ENCODE measurements at places on chromosomes 3 and 15.

GRCh38 chr3:58321791-58322190 is 10.9 kb upstream of the PXK start:
- DNase-seq: no peak

- no peak for DNase-seq
Observed at GRCh38 chr15:77225646-77226045, 154.7 kb upstream of the TSPAN3 start.

GRCh38 chr15:43283526-43283925 is 16.8 kb upstream of the TGM5 start:
- DNase-seq: no peak

DNA sequence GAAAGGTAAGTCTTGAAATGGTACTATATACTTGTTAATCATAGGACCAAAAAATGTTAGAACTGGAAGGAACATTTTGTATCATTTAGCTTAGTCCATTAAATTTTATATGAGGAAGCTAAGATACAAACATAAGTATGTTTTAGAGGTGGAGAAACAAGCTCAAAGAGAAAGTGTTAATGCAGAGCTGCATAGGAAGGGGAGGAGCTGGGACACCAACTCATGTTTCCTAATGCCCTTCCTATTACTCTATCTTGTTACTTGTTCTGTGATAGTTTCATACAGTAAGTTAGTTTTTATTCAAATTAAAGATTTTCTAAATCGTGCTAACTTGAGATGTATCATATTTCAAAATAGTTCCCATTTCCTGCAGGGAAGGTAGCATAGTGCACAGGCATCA is 7.4 kb downstream of the SLC35A5 start:
- no peak for DNase-seq

- no peak for DNase-seq
Observed at GRCh38 chr3:171685116-171685895, 125.0 kb downstream of the PLD1 start.

DNA sequence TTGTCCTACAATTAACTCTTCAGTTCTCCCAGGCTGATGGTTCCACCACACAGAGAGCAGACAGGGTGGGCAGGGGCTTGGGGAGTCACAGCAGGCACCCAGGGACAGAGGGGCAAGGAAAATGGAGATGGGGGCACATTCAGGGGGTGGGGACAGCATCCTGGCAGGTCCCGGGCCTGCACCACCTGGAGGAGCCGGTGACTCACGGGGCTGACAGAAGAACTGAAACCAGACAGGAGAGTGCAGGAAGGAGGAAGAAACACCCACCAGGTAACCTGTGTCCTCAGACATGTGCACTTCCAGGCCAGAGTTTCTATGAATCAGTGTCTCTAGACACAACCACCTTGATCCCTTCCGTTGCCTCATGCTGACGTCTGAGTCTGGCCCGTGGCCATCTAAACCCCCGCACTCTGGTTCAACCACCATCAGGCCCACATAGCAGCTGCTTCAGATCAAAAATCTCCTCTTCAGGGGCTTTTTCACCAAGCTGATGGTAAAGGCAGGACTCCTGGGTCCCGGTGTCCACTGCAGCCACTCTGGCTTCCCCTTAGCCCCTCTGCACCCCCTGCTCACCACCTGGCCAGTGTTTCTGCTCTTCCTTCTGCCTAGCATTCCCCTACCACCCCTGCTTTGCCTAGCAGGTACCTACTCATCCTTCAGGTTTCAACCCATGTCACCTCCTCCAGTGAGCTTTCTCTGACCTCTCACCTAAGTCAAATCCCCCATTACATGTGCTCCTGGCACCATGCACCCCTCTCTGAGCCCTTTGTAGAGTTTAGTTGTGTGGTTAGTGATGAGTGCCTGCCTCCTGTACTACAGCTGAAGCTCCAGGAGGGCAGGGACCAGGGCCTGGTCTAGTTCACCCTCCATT is 16.5 kb upstream of the CYP11A1 start:
- DNase-seq: no peak

DNA sequence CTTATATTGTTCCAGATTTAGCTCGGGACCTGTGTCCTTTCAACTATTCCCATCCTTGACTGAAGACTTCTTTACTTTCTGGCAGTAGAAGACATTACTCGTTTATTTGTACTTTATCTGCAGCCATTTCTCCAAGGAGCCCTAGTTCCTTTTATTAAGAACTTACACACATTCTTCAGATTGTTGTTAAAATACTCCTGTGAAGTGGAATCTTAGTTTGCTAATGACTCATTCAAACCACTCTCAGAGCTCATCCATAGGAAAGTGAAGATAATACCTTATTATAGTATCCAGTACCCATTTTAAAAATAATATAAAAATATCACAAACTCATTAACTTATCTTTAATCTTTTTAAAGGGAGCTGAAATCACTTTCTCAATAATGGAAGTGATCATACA is 63.5 kb downstream of the C3orf70 start:
- no peak for DNase-seq

- no peak for DNase-seq
Observed at GRCh38 chr15:80587007-80587406, 108.1 kb upstream of the ABHD17C start.

DNA sequence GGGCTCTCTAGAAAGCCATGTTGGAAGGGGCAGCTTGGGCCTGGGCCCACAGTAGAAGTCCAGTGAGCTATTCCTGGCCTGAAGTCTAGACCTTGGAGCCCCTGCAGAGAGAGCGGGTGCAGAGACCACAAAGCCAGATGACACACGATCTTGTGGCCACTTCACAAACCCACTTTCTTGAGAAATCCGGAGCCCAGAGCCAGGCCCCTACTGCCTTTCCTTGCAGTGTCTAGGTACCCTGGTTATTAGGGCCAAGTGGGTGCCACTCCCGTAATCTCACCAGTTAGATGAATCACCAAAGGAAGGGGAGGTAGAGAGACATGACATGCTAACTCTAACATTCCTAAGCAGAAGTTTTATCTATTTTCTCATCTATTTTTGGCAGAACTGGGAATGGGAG is 72.5 kb upstream of the ADAMTSL3 start:
- DNase-seq: no peak

- no peak for DNase-seq
Observed at GRCh38 chr3:43503067-43503728, 118.6 kb downstream of the ANO10 start.

- DNase-seq: no peak
Observed at GRCh38 chr15:43519196-43519595, 1.8 kb downstream of the MAP1A start.

- no peak for DNase-seq
Observed at GRCh38 chr3:60011218-60011617, 961.4 kb upstream of the CFAP20DC start.

DNA sequence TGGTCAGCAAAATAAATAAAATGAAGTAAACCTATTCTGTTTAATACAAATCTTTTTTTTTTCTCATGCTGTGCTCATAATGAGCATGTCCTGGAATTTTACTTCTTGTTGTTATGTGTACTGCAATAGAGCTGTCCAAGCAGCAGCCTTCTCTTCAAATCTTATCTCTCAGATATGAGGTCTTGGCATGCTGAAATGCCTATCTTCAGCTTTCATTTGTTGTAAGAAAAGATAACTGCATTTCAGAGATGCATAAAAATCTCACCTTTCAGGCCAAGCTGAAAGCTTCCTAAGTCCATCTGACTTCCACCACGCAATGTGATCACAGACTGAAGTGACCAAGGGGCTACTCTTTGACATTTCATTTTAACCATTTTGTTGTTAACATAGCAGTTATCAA is 43.5 kb upstream of the LRRC3B start:
- DNase-seq: no peak

- DNase-seq: no peak
Observed at GRCh38 chr3:184508938-184509337, 52.6 kb upstream of the EPHB3 start.

DNA sequence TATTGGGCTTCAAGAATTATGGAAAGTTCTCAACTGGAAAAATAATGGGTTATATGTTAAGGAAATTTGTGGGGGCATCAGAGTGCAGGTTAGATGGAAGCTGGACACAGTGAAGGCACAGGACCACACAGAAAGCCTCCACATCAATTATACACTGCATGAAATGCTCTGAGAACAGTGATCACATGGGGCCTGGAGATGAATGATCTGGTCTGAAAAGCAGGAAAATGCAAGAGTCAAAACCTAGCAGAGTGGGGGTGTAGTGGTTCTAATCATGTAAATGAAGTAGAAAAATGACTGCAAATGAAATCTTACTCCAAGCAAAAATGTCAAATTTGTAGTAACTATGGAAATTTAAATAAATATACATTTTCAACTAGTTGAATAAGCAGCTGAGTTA is 123.6 kb downstream of the TUSC7 start:
- DNase-seq: no peak

- DNase-seq: no peak
Observed at GRCh38 chr3:43704697-43705096, 14.0 kb downstream of the ABHD5 start.

DNA sequence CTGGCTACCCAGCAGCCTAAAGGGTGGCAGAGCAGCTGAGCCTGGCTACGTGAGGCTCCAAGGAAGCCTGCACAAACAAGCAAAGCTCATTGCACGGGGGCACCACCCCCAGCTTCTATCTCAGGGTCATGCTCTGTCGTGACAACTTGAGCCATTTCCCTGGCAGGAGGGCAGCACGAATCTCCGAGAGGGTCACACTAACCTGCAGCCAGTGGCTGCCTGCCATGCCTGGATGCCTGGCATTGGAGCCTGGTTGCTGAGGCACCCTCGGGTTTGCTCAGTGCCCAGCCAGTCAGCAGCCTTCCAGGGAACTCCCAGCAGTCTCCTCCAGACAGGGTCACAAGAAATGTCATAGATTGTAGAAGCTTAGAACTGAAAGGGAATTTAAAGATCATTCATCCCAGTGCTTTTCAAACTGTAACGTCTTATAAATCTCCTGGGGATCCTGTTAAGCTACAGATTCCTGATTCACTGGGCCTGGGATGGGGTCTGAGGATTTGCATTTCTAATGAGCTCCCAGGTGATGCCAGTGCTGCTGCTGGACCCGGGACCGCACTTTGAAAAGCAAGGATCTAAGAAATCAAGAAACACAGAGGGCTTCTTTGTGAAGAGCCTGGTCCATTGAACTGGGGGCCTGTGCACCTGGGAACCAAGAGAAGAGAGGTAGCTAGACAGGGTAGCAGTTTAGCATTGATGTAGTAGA is 48.4 kb downstream of the TMEM266 start:
- no peak for DNase-seq

DNA sequence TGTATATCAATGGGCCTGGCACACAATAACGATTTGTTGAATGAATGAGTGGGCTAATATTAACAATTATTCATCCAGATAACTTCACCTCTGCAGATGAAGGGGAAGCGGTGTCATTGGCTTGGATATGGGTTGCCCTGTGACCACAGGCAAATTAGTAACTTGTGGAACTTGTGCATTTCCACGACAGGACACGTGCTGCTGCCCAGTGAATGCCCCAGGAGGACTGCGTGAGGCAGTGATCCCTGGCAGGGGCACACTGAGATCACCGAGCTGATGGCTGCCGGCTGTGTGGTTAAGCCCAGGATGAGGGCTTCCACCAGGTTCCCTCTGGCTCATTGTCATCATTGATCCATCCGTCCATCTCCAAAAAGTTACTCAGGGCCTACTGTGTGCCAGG is 84.1 kb upstream of the HACD2 start:
- DNase-seq: no peak

GRCh38 chr3:13087320-13087990 is 14.2 kb upstream of the IQSEC1 start:
- no peak for DNase-seq

- no peak for DNase-seq
Observed at GRCh38 chr15:70585707-70586034, 177.7 kb downstream of the UACA start.

DNA sequence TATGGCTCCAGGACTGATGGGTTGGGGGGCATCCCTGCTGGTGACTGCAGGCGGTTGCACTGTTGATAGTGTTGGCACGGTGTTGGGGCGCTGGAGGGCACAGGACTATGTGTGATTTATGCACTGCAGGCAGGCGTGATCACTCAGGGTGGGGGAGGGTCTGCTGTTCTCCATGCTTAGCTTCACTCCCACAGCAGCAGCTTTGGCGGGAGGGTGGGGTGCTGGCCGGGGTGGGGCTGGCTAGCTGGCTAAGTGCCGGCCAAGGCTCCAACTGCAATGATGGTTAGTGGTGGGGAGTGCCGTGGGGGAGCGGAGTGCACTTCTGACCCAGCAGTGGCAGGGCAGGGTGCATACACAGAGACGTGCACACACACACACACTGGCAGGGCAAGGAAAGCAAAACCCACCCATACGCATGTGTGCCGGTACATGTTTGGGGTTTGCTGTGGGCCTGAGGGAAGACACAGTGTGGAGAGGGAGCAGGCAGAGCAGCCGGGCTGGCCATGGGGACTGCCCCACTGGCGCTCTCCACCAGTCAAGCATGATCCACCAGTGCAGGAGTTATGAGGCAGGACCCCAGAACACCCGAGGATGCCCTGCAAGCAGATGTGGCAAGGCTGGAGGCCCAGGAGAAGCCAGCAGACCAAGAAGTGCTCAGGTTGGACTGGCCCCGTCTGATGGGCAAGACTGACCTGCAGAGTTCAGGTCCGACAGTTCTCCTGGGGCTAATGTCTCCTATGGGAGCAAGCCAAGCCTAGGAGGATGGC is 16.5 kb upstream of the FGF7 start:
- DNase-seq: no peak

GRCh38 chr15:75823860-75824613 is 19.2 kb upstream of the UBE2Q2 start:
- no peak for DNase-seq

GRCh38 chr15:69661446-69661845 is 208.8 kb downstream of the RPLP1 start:
- no peak for DNase-seq

- no peak for DNase-seq
Observed at GRCh38 chr15:101037090-101037830, 118.1 kb downstream of the LRRK1 start.

DNA sequence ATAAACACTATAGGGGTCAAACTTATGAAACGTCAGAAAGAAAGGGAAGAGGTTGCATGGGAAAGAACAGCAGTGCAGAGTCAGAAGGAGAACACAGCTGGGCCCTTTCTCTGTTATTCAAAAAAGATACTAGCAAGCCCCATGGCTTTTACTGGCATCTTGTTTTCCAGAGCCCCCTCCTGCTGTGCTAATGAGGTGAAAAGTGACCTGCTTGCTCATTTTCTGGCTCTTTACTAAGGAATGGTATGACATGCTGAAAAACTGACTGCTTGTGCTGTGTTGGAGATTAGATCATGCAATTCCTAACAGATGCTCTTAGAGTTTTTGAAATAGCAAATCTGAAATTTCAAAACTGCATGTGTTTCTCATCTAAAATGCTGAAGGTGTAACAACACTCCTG is 541.6 kb upstream of the ALCAM start:
- no peak for DNase-seq

DNA sequence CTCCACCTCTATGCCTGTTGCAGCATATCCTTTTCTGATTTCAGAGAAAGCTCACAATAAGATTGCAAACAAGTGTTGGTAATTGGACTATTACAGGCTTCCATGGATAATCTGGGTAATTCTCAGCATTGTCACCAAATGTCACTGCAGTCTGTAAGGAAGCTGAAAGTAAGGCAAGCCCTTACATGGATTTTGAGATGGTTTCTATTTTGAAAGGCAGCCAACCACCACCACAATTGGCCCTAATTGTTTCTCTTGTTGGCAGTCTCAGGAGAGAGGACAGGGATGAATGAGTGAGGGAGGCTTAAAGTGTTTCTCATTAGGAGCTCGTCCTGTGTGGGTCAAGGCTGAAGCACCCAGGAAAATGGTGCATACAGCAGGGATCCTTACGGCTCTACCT is 879.9 kb downstream of the TUSC7 start:
- peak; percentile 31 for DNase-seq

- DNase-seq: no peak
Observed at GRCh38 chr3:161452179-161452578, 44.4 kb upstream of the OTOL1 start.

GRCh38 chr15:27545494-27546255 is 553.4 kb downstream of the OCA2 start:
- DNase-seq: peak; percentile 32

GRCh38 chr3:41997702-41998550 is 36.0 kb upstream of the ULK4 start:
- DNase-seq: no peak
